ENCODE measurements at places on chromosomes 5 and 9.
A peak's percentile ranks its signal among the peaks of the same experiment; 100 is the strongest.

- no peak for DNase-seq
Measured at GRCh38 chr5:171450423-171451331, 31.2 kb downstream of the FGF18 start.

GRCh38 chr5:78320401-78320800, 25.9 kb upstream of the AP3B1 start:
- no peak for DNase-seq

- no peak for DNase-seq
Measured at GRCh38 chr5:157390551-157391297, 69.3 kb upstream of the NIPAL4 start.

GRCh38 chr9:749716-750115, 91.8 kb upstream of the DMRT1 start:
- DNase-seq = no peak

GRCh38 chr9:95058121-95058785, 259.3 kb downstream of the FANCC start:
- DNase-seq = no peak

DNA sequence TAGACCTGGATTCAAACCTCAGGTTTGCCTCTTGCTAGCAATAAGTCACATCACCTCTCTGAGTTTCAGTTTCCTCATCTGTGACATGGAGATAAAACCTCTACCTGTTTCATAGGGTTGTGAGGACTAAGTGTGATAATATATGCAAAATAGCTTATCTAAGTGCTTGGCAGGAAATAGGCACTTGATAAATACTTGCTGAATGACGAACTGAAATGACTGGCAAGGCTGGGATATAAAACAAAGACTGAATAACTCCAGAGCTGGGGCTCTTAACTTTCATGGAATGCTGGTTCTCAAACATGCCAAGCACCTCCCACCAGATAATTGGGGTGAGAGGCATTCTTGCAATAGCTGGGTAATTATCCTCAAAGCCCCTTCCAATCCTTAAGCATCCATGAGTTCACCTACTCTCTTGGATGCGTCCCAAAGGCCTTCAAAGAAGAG, 87.6 kb downstream of the ADRB2 start:
- DNase-seq = no peak

DNA sequence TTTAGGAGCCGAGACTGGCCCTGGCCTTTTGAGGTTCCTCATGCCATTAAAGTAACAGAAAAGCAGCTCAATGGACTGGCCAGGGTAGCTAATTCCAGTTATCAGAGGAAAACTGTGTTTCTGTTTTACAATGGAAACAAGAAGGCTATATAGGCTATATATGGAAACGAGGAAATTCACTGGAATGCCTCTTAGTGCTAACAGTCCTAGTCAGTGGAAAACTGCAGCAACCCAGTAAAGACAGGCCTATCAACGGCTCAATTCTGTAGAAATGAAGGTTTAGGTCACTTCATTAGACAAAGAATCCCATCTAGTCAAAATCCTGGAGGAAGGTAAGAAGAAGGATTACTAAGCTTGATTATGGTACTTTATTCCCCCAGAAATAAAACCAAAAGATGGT, 3.2 kb upstream of the TICAM2 start:
- DNase-seq = no peak

DNA sequence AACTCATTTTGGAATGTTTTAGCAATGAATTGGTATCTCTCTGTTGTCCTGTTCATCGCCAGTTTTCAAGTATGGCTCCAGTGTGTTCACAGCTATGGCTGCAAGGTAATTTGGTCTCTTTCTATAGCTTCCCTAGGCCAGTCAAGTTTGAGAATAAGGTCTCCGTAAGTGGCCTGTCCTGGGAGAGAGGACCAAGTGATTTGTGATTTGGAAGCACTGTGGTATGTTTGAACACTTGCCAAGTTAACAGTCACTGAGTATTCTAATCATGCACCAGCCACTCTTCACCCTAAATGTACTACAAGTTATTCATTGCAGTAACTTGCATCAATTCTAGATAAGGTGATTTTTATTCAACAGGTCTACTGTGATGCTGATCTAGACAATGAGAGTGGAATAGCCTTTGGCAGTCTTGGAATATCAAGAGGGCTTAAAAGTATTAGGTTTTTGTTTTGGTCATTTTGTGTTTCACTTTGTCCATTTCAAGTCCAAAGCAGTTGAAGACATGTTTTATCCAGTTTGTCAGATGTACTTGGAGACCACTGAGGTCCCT, 41.1 kb downstream of the G3BP1 start:
- DNase-seq = no peak

DNA sequence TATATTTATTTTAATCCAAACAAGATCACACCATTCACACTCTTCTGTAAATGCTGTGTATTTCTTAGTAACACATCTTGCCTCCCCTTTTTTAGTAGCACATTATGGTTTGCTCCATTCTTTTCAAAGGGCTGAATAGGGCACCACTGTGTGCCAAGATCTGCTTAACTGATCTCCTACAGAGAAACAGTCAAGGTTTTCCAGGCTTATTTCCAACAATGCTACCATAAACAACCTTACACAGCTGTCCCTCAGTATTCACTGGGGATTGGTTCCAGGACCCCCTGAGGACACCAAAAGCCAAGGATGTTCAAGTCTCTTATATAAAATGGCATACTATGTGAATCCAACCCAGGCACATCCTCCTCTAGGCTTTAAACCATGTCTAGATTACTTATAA, 16.5 kb downstream of the GOLM1 start:
- DNase-seq = no peak

- no peak for DNase-seq
Measured at GRCh38 chr5:131589510-131590348, 45.3 kb downstream of the RAPGEF6 start.

- DNase-seq = no peak
Measured at GRCh38 chr9:123687246-123687751, 242.6 kb downstream of the DENND1A start.

GRCh38 chr5:22223079-22223478, 630.1 kb downstream of the CDH12 start:
- DNase-seq = no peak

DNA sequence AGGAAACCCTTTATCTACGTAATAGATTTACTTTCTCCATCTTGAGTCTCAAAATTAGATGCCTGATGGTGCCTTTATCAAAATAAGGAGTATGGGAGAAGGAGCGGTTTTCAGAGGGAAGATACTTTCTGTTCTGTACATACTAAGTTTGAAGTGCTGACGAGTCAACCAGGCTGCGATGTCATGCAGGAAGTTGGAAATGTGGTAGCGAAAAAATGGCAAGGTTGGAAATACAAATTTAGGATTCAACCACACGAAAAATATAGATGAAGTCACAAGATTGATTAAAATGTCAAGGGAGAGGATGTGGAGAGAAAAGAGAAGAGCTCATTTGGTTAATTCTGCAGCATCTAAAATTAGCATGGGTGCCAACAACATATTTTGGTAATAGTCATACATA, 129.5 kb downstream of the FOXD1 start:
- no peak for DNase-seq

DNA sequence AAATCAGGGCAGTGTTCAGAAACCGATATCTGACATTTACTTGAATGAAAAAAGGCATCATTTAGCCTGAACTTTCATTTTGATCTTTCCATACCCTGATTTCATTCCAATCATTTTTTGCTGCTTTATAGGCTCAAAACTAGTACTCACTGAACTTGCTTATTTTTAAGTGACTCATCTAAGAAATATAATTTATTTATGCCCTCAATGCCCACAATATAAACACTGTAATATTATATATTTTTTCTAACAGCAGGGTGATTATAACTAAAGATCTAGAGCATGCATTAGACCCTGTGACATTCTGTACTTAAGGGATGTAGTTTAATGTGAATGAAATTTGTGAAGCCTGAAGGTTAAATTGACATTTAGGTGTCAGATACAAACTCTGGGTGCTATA, 446.1 kb upstream of the CDH10 start:
- DNase-seq = no peak

DNA sequence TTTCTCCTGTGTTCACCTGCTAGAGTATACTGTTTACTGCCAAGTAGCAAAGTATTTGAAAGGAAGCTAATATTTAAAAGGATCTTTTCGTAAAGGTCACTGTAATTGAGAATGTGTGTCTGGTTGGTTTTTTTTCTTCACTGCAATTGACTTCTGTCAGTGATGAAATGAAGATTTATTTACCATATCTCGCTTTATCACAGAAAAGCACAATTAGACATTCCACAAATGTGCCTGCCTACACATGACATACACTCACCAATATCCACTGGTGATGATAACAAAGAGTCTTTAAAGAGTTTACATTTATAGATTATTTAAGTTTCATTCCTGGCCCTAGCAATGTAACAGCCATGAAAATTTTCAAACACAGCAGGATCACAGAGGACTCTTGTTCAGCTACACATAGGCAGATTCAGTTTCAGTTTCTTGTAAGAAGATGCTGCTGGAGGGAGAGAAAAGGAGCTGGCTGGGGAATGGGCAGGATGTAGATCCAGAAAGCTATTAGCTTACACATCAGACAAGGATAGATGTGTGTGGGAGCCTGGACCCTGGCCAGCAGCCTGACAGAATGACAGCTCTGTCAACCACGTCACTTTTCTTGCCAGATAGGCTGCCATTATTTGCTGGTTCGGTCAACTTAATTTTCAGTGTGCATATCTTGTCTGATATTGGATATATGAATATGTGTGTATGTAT, 104.0 kb downstream of the GDNF start:
- no peak for DNase-seq

DNA sequence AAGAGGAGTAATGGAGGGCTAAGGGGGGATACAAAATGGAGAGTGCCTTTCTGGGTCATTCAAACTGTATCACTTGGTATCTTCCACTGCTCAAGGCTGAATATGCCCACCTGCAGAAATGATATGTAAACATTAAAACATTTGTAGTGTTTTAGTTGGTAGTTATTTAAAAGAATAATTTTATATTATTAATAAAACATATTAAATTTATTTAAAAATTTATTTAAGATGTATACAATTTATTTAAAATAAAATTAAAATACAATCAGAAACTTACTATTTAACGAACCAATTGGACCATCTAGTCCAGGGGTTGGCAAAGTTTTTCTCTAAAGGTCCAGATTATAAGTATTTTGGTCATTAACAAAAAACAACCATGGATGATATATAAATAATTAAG, 308.5 kb downstream of the PLK2 start:
- DNase-seq = no peak

DNA sequence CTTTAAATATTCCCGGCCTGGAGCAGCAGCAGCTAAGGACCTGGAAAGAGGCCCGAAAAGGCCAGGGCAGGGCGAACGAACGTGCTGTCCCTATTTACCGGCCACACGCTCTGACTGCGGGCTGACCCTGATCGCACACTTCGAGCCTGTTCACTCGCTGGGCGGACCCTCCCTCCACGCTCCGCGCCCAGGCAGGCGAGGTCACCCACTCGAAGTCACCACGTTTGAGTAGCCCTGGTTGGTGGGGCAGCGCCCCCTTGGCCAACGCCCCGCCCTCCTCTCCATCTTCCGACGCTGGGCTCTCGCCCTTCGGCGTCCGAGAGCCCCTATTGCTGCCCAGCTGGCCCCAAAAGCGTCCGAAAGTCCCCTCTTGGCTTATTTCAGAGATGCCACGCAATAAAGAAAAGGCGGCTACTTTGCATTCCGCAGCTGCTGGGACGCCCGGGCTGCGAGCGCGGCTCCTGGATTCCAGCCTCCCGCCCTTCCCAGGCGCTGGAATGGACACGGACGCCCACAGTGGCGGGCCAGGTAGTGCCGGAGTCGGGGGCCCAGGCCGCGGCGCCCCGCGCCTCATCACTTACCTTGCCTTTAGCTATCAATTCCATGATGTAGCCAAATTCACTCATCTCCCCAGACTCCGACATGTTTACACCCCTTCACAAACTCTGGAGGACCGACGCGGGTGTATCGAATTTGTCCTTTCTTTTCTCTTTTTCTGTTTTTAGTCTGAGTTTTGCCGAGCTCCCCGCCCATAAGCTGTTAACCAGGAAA, 9.9 kb upstream of the TRIM36 start:
- DNase-seq = no peak

DNA sequence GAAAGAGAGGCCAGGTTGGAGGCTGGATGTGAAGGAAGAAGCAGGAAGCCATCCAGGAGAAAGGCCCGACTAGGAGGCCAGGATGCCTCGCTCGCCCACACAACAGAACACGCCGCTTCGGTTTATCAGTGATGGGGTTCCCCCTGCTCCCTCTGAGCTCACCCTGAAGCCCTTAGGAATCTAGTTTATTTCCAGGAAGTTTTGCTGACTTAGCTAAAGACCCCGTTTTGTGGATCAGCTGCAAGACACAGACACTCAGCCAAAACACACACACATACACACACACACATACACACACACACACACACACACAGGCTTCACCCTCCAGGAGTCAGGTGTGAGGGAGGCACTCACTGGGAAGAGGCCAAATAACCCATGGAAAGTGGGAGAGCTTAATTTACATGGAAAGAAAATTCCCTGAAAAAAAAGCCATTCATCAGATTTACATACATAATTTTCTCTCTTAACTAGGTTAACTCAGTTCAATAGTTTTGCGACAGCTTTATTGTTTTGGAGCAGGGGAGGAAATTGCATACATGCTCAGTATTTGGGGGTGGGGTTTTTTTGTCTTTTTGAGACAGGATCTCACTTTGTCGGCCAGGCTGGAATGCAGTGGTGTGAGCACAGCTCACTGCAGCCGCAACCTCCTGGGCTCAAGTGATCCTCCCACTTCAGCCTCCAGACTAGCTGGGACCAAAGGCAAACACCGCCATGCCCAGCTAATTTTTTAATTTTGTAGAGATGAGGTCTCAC, 92.7 kb upstream of the HAND1 start:
- no peak for DNase-seq

- no peak for DNase-seq
Measured at GRCh38 chr9:69444021-69444420, 119.0 kb downstream of the ENTREP1 start.

- DNase-seq = peak; percentile 6
Measured at GRCh38 chr9:132268725-132269352, 85.9 kb downstream of the SETX start.

GRCh38 chr5:131265311-131265803, 1.5 kb downstream of the CDC42SE2 start:
- no peak for DNase-seq

GRCh38 chr5:159682623-159683022, 233.7 kb upstream of the ADRA1B start:
- no peak for DNase-seq

DNA sequence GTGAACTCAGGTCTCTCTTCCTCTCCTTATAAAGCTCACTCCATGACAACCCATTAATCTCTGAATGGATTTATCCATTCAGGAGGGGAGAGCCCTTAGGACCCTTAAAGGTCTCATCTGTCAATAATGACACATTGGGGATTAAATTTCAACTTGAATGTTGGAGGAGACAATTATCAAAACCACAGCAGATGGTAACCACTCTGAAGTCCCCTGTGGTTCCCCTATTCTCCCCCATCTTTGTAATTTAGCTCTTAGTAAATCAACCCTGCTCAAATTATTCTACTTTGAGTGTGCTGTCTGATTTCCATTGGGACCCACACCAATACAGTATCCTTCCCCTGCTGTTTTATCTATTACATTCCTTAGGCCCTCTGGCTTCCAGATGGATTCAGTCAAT, 72.0 kb upstream of the RAI14 start:
- no peak for DNase-seq
